CD14-positive monocyte (primary cell): ENCODE measurements at places on chromosomes 5 and 9. TPM values are rescaled to one million over a fixed set of nuclear protein-coding genes. Genes with fewer than 3 reads are reported as not detected.

The MYOT gene
- polyA plus RNA-seq: not detected

The PITX1 gene
- polyA plus RNA-seq: not detected

The IDNK gene
- 10.6 TPM for polyA plus RNA-seq

The SLC46A2 gene
- 87.0 TPM for polyA plus RNA-seq

The PCDHA5 gene
- not detected in 2 replicates for polyA plus RNA-seq

The TRAF1 gene
- polyA plus RNA-seq: 12.0 and 22.8 TPM in 2 replicates

The CCL21 gene
- not detected for polyA plus RNA-seq

The SPAAR gene
- polyA plus RNA-seq: not detected

The NMRK1 gene
- 9.8 TPM for polyA plus RNA-seq

The CTSV gene
- not detected for polyA plus RNA-seq

The MVB12B gene
- polyA plus RNA-seq: 7.7 and 8.1 TPM in 2 replicates

The FAM221B gene
- 0.11 and 0.63 TPM in 2 replicates for polyA plus RNA-seq

The DCANP1 gene
- 0.15 TPM for polyA plus RNA-seq

The OSMR gene
- polyA plus RNA-seq: not detected

The GTF2H2 gene
- 5.9 TPM for polyA plus RNA-seq

The TMEM232 gene
- polyA plus RNA-seq: 0.59 TPM

The IFNA17 gene
- not detected in 2 replicates for polyA plus RNA-seq

The TICAM2 gene
- 2.5 and 3.5 TPM in 2 replicates for polyA plus RNA-seq

The PCDHGA2 gene
- not detected for polyA plus RNA-seq

The PCDHAC1 gene
- polyA plus RNA-seq: not detected in 2 replicates

The CSF2 gene
- polyA plus RNA-seq: 0.22 TPM in 1 of 2 replicates, not detected in the other

The TMC1 gene
- polyA plus RNA-seq: 0.40 TPM

The GTF3C4 gene
- 2.7 TPM for polyA plus RNA-seq

The SH3RF2 gene
- polyA plus RNA-seq: not detected

The ANKRD18B gene
- not detected in 2 replicates for polyA plus RNA-seq

The DRD1 gene
- not detected in 2 replicates for polyA plus RNA-seq

The PCDHA1 gene
- polyA plus RNA-seq: not detected in 2 replicates

The FAT2 gene
- not detected for polyA plus RNA-seq

The GADD45G gene
- 1.3 TPM for polyA plus RNA-seq

The GLRX gene
- polyA plus RNA-seq: 555 TPM

The IFNK gene
- not detected in 2 replicates for polyA plus RNA-seq

The TMOD1 gene
- 0.09 TPM in 1 of 2 replicates, not detected in the other for polyA plus RNA-seq

The TAF11L8 gene
- not detected for polyA plus RNA-seq

The NDUFB6 gene
- 77.6 TPM for polyA plus RNA-seq

The SPATA31E1 gene
- polyA plus RNA-seq: not detected

The ANGPTL2 gene
- not detected for polyA plus RNA-seq

The TGFBI gene
- 653 TPM for polyA plus RNA-seq

The IFNA21 gene
- not detected in 2 replicates for polyA plus RNA-seq

The YIPF5 gene
- polyA plus RNA-seq: 41.4 TPM

The ALDH7A1 gene
- polyA plus RNA-seq: 0.59 TPM

The N4BP3 gene
- not detected for polyA plus RNA-seq

The PCDHA4 gene
- not detected in 2 replicates for polyA plus RNA-seq

The PTPN3 gene
- not detected in 2 replicates for polyA plus RNA-seq

The KCNIP1 gene
- polyA plus RNA-seq: not detected

The ESM1 gene
- polyA plus RNA-seq: not detected

The CATSPER3 gene
- 0.15 TPM for polyA plus RNA-seq

The FER gene
- polyA plus RNA-seq: 0.51 and 2.4 TPM in 2 replicates

The RNF183 gene
- not detected for polyA plus RNA-seq

The ADRB2 gene
- polyA plus RNA-seq: 6.8 TPM

The C9 gene
- polyA plus RNA-seq: not detected

The SLC23A1 gene
- polyA plus RNA-seq: not detected in 2 replicates

The TLX3 gene
- polyA plus RNA-seq: not detected

The SLC6A18 gene
- not detected in 2 replicates for polyA plus RNA-seq

The AK6 gene
- polyA plus RNA-seq: 2.2 and 7.6 TPM in 2 replicates
